Ammon's horn (tissue), 1 donor: ENCODE measurements at places on chromosomes 7 and 10.
A peak's percentile ranks its signal among the peaks of the same experiment; 100 is the strongest.

GRCh38 chr7:137402536-137403352 lies 59.2 kb upstream of the PTN start:
- DNase-seq: peak; percentile 37

- no peak for DNase-seq
These were observed 49.1 kb upstream of the STRIP2 start for GRCh38 chr7:129385116-129385515.

DNA sequence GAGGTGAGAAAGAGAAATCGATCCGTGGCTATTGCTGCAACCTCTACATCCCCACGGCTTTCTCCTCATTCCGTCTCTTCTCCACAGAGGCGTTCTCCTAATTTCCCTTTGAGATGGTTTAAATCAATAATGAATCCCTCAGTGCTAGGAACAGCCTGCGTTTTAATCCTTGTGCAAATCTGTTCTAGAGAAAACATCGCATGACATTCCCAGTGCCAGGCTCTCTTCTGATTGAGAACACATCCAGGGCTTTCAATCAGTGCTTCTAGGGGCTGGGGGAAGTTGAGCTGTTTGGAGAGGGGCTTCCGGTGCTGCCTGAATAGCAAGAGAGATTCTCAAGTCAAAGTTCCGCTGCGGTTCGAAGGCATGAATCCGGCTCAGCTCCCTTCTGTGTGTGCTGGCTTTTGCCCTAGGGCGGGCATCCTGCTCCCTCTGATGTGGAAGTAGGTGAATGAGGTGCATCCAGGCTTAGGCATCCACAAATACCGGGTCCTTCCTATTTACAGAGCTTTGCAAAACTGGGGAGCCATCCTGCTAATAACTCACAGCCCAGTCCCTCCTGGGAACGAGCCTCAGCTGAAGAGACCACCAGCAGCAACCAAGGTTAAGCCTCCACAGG lies 62.8 kb downstream of the CHST15 start:
- no peak for DNase-seq

DNA sequence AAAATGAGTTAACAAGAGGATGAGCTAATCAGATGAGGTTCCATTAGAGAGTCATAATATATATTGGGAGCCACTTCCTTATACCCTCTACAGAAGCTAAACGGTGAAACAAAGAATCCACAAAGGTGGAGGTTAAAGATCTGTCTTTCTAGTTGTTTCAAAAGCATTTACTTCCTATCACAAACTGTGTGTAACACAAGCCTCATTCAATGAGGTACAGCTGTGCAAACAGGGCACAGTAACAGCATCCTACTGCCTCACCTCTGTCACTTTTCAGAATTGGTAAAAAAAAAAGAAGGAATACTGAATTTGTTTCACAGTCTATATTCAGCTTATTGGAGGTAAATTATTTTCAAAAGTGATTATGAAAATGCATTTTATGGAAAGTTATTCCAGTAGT lies 128.7 kb downstream of the AGMO start:
- no peak for DNase-seq

GRCh38 chr7:25596443-25596842 lies 368.2 kb upstream of the NPVF start:
- DNase-seq: no peak

- DNase-seq: no peak
These were observed 121.6 kb downstream of the CDK6 start for GRCh38 chr7:92714767-92715166.

DNA sequence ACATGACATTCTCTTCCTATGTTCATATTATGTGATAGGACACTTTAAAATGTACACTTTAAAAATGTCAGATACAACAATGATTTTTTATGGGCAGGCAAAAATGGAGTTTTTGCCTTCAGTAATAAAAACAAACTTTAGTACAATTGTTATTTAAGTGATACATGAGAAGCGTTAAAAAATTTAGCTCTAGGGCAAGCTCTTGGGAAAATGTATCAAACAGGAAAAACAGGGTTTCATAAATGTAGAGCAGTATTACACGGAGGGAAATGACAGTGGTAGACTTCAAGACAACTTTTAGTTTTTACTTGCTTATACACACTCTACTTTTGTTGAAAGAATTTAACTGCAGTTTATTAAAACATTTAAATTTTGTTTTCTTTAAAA lies 1.5 kb downstream of the FHIP2A start:
- no peak for DNase-seq

DNA sequence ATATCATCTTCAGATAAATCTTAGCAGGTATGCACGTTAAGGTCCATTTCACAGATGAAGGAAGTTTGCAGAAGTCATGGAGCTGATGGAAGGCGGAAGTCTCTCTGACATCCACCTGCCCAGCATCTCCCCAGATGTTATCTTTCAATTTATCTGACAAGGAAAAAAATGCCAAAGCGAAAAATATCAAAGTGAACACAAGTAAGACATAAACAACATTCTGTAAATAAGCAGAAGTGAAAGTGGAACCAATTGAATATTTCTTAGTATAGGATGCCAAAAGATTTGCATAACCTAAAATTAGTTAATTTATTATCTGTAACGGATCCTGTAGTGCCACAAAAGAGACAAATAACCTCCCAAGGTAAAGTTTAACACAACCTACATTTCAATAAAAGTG lies 73.6 kb upstream of the NEBL start:
- no peak for DNase-seq

DNA sequence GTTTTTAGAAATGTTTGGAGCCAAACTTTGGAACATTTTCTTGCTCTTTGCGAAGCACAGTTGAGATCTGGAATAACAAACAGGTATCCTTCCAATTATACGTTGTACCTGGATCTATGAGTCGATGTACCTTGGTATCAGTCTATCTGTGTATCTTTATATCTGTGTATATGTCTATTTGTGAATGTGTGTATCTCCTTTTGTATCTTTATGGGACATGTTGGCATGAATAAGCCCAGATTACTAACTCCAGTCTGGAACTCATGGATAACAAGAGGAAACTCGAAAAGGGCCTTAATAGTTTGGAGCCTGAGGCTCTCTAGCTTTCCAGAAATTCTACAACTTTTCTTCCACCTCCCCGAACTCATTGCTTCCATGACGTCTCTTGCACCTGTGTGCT lies 490.0 kb downstream of the GATA3 start:
- no peak for DNase-seq

DNA sequence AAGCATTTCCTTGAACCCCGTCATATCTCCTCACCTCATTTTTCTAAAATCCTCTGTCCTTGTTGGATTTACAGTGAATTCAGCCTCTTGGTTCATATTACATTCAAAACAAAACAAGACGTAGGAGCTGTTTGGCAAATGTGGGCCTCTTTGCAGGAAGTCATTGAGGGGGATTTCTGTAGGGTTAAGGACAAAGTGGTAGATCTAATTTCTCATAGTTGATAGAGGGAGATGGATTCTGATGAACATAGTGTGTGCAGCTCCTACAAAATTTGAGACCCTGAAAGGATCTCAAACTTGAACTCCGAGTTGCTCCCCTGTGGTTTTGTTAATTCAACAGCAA lies 682 bp downstream of the TBXAS1 start:
- no peak for DNase-seq

DNA sequence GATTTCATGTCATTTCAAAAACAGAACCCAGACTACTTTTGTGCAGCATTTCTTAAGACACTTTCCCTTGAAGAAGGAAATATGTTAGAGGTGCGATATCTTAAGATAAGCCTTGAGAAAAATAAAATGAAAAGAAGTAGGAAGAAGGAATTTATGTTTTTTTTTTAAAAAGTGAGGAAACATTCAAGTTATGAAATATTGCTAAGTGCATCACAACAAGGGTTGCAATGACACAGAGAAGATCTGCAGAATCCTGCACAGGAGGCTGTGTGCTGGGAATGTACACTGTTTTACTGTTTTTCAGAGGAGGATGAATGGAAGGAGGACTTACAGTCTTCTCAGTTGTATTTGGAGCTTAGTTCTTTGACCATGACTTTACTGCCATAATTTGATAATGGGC lies 79.8 kb upstream of the NME8 start:
- no peak for DNase-seq

DNA sequence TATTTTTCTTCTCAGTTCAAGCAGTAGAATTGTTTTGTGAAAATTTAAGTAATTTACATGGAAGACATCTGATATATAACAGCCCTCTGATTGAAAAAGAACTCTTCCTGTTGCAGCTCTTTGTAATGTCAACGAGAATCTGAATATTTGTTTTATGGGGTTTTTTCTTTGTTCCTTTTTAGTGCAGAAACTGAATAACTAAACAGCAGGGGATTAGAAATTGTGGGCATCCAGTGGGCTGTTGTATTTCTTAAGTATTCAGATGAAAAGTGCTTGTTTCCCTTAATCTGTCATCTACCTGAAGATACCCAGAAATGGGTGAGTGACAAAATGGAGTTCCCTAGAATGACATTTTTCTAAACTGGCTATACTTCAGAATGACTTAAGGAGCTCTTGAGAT lies 7.4 kb downstream of the ARL4A start:
- no peak for DNase-seq

GRCh38 chr7:97006055-97006815 lies 882 bp downstream of the DLX6 start:
- peak; percentile 11 for DNase-seq

DNA sequence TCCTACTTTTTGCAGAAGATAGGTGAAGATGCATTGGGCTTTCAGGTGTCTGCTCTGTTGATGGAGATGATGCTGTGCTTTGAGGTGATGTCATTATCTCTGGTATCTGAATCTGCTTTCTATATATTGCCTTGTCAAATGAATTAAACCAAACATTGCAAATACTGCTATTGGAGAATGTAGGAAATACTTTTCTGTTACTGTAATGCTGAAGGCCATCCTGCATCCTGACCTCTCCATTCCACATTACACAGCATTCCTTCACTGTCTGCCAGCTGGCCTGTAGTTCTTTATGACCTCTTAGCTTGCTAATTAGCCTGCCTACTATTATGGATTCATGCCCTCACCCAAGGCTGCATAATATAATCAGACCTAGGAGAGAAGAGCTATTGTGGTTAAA lies 73.2 kb downstream of the VCL start:
- DNase-seq: peak; percentile 17

GRCh38 chr7:12865593-12865992 lies 178.2 kb downstream of the ARL4A start:
- no peak for DNase-seq

- no peak for DNase-seq
These were observed 5.6 kb upstream of the DLG5 start for GRCh38 chr10:77932016-77932715.

GRCh38 chr10:8044331-8044907 lies 10.1 kb upstream of the GATA3 start:
- DNase-seq: no peak

- no peak for DNase-seq
These were observed 245.2 kb downstream of the TNS3 start for GRCh38 chr7:47336472-47337425.

DNA sequence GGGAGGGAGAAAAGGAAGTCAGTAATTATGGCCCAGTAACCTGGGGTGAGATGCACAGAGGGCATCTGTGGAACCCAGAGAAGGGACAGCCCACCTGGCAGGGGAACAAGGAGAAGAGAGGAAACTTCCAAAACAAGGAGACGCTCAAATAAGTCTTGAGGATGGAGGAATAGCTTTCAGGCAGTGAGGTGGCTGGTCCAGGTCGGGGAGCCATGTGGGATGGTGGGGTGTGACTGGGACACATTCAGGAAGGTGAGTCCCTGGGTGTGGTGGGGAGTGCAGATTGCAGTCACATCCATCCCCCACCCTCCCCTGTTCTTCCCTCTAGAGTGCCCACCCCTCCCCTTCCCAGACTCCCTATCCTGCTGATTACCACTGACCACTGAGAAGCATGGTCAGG lies 175.4 kb downstream of the GRID1 start:
- DNase-seq: no peak
